Cerebellum (tissue), 4 donors: ENCODE measurements at places on chromosomes 6 and 20.
A peak's percentile ranks its signal among the peaks of the same experiment; 100 is the strongest.

GRCh38 chr20:44411020-44411756 is 55.7 kb downstream of the HNF4A start:
- no peak for DNase-seq

GRCh38 chr6:137657351-137657911 is 163.2 kb upstream of the OLIG3 start:
- DNase-seq: no peak

DNA sequence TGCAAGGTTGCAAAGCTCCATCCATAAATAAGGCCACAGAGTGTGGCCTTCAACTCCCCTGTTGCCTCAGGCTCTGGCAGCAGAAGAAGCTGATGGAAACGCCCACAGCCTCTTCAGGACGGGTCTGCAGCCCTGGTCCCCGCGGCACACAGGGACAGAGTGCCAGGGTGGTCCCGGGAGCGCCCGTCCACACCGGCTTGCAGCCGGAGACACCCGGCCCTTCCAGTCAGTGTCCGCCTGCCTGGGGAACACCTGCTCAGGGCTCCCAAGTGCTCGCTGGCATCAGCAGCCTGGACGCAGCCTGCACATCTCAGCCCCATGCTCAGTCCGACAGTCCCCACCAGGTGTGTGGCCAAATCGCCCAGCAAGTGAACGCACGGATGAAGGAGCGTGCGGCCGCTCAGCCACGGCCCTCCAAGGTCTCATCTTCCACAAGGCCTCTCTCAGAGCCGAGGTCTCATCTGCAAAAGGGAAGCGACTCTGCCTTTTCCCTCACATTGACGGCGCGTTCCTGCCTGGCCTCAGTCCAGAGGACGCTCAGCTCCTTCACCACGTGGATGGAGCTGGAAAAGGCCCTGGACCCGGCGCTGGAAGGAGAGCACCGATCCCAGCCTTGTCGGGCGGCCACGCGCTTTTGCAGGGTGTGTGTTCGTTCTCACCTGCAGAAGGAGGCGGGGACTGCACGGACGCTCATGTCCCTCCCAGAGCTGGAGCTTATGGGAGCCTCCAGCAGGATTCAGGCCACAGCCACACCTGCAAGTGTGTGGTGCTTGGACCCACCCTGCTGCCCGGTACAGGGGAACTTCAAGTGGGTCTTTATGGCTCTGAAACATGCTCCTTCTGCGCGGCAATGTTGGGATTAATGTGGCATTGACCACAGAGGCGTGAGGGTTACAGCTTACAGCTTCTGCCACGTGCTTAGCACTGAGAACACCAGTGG is 180.4 kb downstream of the DLL1 start:
- DNase-seq: no peak

DNA sequence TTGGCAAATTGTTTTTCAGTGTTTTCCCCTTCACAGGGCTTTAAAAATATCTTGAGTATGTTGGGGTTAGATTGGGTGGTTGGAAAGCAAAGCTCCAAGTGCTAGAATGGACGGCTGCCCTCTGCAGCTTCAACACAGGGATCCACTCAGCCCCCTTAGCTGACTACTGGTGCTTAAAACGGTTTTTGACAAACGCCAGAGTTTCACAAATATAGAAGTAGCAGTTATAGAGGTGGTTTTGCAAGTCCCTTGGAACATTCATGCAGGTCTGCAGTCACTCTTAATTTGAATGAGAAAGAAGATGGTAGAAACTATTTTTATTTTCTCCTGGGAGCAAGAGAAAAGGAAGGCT is 175.9 kb downstream of the ARID1B start:
- DNase-seq: no peak

GRCh38 chr20:16203096-16203495 is 370.2 kb downstream of the KIF16B start:
- no peak for DNase-seq

DNA sequence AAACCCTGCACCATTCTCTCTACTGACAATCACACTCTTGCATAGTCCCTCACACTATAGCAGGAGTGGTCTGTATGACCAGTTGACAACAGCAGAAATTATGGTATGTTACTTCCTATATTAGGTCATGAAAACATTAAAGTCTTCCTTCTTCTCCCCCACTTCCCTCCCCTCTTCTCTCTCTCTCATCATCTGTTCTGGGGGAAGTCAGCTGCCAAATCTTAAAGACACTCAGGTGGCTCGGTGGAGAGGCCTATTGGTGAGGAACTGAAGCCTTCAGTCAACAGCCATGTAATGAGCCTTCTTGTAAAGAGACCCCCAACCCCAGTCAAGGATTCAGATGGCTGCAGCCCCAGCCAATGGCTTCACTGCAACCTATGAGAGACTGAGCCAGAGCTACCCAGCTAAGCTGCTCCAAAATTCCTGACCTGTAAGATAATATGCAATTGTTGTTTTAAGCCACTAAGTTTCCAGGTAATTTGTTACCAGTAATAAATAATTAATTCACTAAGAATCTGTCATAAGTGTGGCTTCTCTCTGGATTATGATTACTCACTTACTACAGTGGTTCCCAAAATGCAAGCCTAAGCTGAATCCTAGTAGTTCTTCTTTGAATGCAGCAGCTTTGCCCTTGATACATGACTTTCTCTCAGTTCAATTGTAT is 11.2 kb upstream of the TSBP1 start:
- no peak for DNase-seq

GRCh38 chr6:31122791-31123706 is 2.8 kb upstream of the CDSN start:
- peak; percentile 71 for DNase-seq

DNA sequence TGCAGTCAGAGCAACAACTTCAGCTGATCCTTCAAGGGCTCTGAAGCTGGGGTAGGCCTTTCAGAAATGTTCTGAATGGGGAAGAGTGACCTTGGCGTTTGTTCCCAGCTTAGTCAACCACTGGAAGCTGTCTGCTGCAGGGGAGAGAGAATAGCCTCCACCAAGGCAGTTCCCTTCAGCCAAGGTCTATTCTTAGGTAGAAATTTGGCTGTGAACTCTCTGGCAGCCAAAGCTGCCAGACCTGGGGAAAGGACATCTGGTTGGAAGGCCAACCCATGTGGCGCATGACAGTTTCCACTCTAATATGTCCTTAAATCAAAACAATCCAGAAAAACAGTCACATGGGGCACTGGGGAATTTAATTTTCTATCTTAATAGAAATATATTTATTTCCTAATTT is 60.1 kb downstream of the FBXO5 start:
- peak; percentile 89 for DNase-seq

- no peak for DNase-seq
Measured at GRCh38 chr6:36139431-36139830, 9.1 kb downstream of the MAPK13 start.

DNA sequence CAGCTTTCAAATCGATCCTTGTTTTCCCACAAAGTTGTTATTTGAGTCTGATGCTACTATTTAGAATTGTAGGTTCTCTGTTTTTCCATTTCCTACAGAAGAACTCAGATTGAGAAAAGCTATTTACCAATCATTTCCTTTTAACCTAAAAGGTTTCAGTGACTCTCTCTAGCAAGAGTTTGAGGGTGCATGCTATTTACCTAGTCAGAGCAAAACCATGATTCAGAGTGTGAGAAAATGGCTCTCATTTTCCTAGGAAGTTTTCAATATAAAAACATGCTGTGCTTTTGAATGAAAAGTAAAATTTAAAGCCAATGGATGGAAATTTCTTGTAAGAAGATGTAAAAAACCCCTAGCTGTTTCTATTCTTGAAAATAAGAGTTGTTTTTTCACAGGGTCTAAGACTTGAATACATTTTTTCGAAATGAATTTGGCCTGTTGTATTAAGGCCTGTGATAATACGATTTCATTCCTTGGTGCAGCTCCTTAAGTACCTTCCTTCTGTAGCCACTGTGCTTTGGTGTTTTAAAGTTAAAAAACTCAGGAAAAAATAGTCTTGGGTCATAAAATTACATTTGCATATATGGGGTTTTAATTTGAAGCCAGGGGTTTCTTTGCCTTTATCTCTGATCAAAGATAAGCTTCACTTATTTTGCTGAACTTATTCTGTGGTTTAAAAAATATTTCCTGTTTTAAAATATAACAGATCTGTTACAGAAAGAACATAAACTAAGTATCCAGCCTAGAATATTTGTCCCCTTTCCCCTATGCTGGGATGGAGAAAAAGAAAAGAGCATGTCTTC is 18.0 kb upstream of the RSPH3 start:
- no peak for DNase-seq

GRCh38 chr6:47105469-47106178 is 63.5 kb upstream of the ADGRF1 start:
- no peak for DNase-seq

DNA sequence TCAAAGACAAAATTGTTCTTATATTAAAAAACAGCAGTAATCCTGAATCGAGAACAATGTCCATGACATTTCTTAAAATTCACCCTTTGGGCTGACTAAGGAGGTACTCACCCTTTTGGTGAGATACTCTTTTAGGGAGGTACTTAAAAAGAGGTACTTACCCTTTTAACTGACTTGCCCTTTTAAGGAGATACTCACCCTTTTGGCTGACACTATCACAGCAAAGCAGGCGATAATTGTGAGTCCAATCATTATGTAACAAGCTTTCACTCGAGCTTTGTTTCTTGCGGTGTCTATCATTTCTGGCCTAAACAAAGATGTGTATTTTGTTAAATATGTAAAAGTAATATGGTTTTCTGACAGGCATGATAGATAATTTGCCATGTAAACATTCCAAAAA is 3.7 kb downstream of the FAM162B start:
- DNase-seq: no peak

GRCh38 chr6:54613596-54613995 is 233.0 kb upstream of the FAM83B start:
- DNase-seq: no peak
